ENCODE measurements at places on chromosomes 6 and 20.

DNA sequence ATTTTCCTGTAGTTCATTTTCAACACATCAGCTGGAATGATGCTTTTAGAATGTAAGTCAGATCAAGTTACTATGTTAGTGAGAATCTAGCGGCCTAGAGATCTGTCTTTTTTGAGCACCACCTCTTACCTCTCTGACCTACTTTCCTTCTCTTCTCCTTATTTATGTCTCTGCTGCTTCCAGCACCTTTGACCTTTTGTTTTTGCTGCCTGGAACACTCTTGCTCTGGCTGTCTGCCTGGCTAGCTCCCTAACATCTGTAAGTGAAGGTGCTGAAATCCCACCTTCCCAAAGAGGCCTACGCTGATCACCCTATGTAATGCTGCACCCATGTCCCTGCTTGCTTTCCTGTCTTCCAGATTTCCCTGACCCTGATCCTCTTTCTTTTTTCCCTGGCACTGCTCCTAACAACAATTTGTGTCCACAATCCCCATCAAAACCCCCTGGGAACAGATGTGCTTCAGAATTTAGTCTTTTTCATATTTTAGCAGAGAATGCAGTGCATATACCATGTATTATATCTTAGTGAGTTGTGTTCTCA is 87.8 kb downstream of the RFPL4B start:
- no peak for DNase-seq

DNA sequence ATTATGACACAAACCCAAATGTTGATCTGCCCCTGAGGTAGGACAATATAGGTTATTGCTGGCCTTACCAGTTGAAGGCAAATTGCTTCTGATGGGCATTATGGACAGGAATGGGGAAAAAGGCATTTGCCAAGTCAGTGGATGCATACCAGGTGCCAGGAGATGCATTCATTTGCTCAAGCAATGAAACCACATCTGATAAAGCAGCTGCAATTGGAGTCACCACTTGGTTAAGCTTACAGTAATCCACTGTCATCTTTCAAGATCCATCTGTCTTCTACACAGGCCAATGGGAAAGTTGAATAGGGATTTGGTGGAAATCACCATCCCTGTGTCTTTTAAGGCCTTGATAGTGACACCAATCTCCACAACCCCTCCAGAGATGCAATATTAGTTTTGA is 648.6 kb downstream of the COL12A1 start:
- DNase-seq, result no peak

DNA sequence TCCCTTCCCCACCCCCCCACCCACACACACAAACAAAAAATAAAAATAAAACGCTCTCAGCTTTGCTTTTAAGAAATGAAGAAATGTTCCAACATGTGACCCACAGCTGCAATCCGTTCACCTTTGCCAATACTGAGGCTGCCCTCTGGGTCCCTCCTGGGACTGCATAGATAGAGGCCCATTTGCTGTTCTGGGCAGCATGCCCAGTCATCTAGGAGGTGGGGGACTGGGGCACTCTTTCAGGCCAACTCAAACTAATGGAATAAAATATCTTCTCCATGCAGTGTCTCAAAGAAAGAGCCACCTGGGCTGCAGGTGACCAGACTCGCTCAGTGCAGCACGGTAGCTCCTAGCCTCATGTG is 79.9 kb downstream of the SLC22A3 start:
- no peak for DNase-seq

DNA sequence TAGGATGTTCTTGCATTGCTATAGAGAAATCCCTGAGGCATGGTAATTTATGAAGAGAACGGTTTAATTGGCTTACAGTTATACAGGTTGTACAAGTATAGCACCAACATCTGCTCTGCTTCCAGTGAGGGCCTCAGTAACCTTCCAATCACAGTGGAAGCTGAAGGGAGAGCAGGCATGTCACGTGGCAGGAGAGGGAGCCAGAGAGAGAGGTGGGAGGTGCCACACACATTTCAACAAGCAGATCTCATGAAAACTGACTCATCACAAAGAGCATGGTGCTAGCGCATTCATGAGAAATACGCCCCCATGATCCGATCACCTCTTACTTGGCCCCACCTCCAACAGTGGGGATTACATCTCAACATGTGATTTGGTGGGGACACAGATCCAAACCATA is 871.2 kb downstream of the TFAP2A start:
- DNase-seq, result no peak

GRCh38 chr20:34754611-34755010 is 50.5 kb downstream of the TP53INP2 start:
- DNase-seq, result no peak

DNA sequence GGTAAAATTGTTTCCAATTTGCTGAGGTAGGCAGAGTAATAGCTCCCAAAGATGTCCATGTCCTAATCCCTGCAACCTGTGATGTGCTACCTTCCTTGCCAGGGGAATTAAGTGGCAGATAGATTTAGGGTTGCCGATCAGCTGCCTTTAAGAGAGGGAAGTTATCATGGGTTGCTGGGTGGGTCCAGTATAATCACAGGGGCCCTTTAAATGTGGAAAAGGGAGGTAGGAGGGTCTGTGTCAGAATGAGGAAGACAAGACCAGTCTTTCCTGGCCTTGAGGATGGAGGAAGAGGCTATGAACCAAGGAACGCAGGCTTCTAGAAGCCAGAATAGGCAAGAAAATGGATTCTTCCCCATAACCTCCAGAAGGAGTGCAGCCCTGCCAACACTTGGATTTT is 50.7 kb downstream of the CTCFL start:
- DNase-seq, result no peak

GRCh38 chr6:90495216-90495817 is 91.6 kb downstream of the MAP3K7 start:
- DNase-seq, result no peak

- no peak for DNase-seq
These were observed 5.7 kb downstream of the NRSN1 start for GRCh38 chr6:24131751-24132150.

- no peak for DNase-seq
These were observed 13.2 kb upstream of the ASXL1 start for GRCh38 chr20:32344835-32345506.

DNA sequence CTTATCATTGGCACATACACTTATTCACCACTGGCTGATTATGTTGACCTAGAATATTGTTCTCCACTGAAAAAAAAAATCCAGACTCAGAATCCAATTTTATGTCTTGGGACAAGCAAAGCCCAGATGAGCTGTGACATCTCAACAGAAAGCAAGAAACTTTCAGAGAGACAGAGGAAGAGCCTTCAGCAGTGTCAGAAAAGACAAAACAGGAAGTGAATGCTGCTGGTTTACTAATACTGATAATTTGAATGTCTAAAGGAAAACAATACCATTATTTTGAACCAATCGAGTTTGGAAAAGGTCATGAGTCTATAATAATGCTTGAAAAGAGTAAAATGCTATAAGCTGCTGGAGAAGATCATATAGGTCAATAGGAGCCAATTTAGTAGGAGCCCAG is 179.8 kb upstream of the RIMS1 start:
- DNase-seq, result no peak

DNA sequence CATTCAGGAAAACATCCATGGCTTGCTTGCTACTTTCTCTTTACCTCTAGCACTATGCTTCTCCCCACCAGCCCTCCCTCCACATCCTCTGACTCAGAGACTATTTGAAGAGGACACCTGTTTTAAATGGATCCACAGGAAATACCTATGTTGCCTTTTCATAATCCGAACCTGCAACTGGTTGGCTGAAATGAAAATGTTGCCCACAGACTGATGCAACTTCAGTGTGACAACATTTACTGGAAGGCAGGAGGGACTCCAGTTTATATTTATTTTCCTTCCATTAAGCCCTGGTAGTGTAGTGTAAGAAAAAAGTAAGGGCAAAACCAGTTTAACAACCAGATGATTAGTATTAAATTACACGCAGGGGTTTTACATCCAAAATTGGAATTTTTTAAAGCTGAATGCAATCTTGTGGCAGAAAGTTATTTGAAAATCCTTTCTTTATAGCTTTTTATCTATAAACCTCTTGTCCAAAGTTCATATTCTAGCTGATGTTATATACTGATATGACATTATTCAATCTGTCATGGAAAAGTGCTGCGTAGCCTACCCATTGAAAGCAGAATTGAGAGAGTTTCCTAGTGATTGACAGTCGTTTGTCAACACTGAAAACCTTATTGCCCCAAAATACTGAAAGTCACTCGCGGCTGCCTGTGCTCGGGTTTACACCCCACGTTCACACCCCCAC is 881 bp upstream of the AIG1 start:
- no peak for DNase-seq

DNA sequence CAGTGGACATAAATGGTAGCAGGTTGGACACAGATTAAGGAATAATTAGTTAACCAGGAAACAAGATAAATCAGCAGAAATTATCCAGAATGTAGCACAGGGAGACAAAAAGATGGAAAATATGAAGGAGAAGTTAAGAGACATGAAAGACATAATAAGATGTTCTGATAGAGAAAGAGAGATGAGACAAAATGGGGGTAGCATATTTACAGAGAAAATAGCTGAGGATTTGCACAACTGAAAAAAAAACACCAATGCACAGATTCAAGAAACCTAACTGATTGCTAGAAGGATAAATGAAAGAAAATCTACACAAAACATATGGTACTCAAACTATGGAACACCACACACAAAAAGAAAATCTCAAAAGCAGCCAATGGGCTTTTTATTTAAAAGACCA is 34.6 kb upstream of the TBC1D22B start:
- no peak for DNase-seq

DNA sequence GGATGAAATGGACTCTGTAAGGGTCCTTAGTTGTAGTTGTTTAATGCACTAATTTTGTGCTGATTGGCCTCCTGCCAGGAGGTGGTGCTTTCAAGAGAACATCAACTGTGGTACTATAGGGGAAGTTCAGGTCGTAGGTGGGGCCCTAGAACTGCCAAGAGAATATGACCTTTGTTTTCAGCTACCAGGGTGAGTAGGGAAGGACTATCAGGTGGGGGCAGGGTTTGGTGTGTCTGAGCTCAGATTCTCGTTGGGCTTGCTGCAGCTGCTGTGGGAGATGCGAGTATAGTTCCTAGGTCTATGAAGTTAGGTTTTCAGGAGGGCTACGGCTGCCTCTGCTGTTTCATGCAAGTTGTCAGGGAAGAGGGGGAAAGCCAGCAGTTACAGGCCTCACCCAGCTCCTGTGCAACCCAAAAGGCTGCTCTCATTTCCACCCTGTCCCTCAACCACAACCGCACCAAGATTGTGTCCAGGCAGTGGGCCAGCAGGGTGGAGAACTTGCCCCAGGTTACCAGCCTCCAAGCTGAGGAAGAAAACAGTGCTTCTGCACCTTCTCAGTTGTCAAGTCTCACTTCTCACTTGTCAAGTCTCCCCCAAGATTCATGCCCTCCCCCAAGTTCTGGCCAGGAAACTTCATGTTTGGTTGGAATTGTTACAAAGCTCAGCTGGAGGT is 626.5 kb upstream of the MAP3K7 start:
- DNase-seq, result no peak
